ENCODE measurements at places on chromosomes 1 and 21. TPM values are rescaled to one million over a fixed set of nuclear protein-coding genes. Genes with fewer than 3 reads are reported as not detected.

The EPS8L3 gene
- total RNA-seq, result 68.6 TPM

The TTLL10 gene
- total RNA-seq, result 2.4 TPM

The TRNAU1AP gene
- 40.4 TPM for total RNA-seq

The FCER1G gene
- not detected for total RNA-seq

The RPRD2 gene
- 37.8 TPM for total RNA-seq

The DIO1 gene
- total RNA-seq, result not detected

The S100A14 gene
- 106 TPM for total RNA-seq

The DNASE2B gene
- total RNA-seq, result not detected

The S100A10 gene
- total RNA-seq, result 921 TPM

The EPHA2 gene
- total RNA-seq, result 161 TPM

The CFHR2 gene
- not detected for total RNA-seq

The TACSTD2 gene
- 293 TPM for total RNA-seq

The UBE2U gene
- total RNA-seq, result not detected

The PLA2G2A gene
- total RNA-seq, result not detected

The DNAJC28 gene
- 2.0 TPM for total RNA-seq

The SLC41A1 gene
- 27.8 TPM for total RNA-seq

The S100A6 gene
- 2,023 TPM for total RNA-seq

The PTPN22 gene
- total RNA-seq, result 0.24 TPM

The TTC24 gene
- total RNA-seq, result not detected

The EEIG2 gene
- 13.6 TPM for total RNA-seq

The SPATA46 gene
- not detected for total RNA-seq

The FOXD3 gene
- 0.28 TPM for total RNA-seq

The LDLRAD1 gene
- 0.24 TPM for total RNA-seq

The PIK3CD gene
- total RNA-seq, result 2.2 TPM

The AADACL4 gene
- not detected for total RNA-seq

The SMIM1 gene
- total RNA-seq, result 4.2 TPM

The IGSF9 gene
- 7.5 TPM for total RNA-seq

The DYNLT4 gene
- total RNA-seq, result 0.66 TPM

The DMBX1 gene
- total RNA-seq, result 0.88 TPM

The RGS16 gene
- 1.2 TPM for total RNA-seq

The UTP25 gene
- 19.1 TPM for total RNA-seq

The GJA4 gene
- total RNA-seq, result not detected

The SAMD13 gene
- 1.8 TPM for total RNA-seq

The LAMB3 gene
- total RNA-seq, result 331 TPM

The KANK4 gene
- not detected for total RNA-seq

The TSPEAR gene
- not detected for total RNA-seq

The GJA8 gene
- not detected for total RNA-seq

The FMO2 gene
- total RNA-seq, result not detected

The TRIM67 gene
- total RNA-seq, result 0.09 TPM

The FCRL1 gene
- not detected for total RNA-seq

The SMCP gene
- not detected for total RNA-seq

The ARHGEF16 gene
- 28.0 TPM for total RNA-seq

The NPHS2 gene
- not detected for total RNA-seq

The C2CD2 gene
- 13.6 TPM for total RNA-seq

The HMCN1 gene
- 0.02 TPM for total RNA-seq

The UTS2 gene
- not detected for total RNA-seq

The NDUFV3 gene
- 31.1 TPM for total RNA-seq

Data from Calu3 (cell line).